ENCODE measurements at places on chromosomes 4 and X. TPM values are rescaled to one million over a fixed set of nuclear protein-coding genes. Genes with fewer than 3 reads are reported as not detected.

Gene PRSS12
- not detected for total RNA-seq

Gene SPANXA2
- not detected for total RNA-seq

Gene GAGE12H
- not detected for total RNA-seq

Gene ODAPH
- total RNA-seq = not detected

Gene ANOS1
- total RNA-seq = not detected

Gene GAGE1
- total RNA-seq = not detected

Gene ETDB
- not detected for total RNA-seq

Gene TRPC3
- 0.55 TPM for total RNA-seq

Gene MSMO1
- total RNA-seq = 47.4 TPM

Gene PCGF3
- 33.5 TPM for total RNA-seq

Gene CYBB
- total RNA-seq = not detected

Gene ERVMER34-1
- total RNA-seq = not detected

Gene DGKQ
- total RNA-seq = 15.9 TPM

Gene TFE3
- total RNA-seq = 18.2 TPM
